Fibroblast of lung (primary cell): ENCODE measurements at places on chromosomes 16 and 17. TPM values are rescaled to one million over a fixed set of nuclear protein-coding genes. Genes with fewer than 3 reads are reported as not detected.

DPEP1 gene
- not detected in 2 replicates for polyA plus RNA-seq

NEURL4 gene
- polyA plus RNA-seq: 6.0 and 8.3 TPM in 2 replicates

DNA sequence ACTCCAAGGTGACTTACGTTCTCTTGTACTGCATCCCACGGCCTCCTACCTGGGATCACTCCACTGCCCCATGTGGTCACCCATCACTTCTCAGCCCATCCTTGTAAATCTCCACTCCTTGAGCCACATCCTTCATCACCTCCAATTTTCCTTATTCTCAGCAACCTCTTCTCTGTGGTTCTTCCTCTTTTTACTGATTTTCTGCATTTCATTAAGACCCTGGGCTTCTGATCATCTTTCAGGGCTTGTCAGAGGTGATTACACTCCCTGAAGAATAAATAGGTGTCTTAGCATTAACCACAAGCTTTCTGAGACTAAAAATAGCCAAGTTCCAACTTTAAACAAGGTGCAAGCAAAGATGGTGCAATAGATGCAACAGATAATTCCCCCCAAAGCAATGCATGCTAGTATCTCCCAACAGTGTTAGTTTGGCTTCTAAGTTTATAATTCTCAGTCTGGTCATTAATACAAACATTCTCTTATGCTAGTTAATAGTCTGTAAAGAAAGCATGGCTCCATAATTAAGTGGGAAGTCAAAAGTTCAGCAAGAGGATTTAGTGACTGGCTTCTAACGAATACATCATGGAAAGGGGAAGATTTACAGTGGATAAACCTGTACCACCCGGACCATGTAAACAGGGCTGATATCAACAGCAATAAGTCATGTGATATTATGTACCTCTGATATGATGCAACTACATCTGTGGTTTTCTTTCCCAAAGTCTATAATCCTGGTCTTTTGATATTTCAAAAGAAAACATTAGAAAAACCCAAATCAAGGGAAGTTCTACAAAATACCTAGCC lies 47.4 kb upstream of the FOXJ1 start:
- DNase-seq: peak; percentile 15

GRCh38 chr17:60652454-60653247 lies 25.0 kb upstream of the BCAS3 start:
- DNase-seq: no peak

DNA sequence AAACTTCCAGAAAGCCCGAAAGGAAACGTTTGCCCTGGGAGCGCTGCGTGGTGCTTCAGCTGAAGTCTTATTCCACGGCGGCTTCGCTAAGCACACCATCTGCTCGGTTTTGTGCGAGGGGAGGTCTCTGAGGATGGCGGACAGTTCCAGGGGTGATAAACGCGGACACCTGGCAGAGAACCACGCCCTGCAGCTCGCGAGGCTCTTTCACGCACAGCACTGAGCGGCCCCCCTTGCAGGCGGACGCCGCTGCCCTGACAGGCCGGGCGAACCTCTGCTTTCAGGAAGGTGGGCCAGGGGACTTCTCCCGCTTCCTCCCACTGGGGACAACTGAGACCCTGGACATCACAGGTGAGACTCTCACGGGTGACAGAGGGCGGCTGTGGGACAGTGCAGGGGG lies 3.7 kb downstream of the MVD start:
- DNase-seq: no peak

- DNase-seq: no peak
Observed at GRCh38 chr16:4525069-4525468, 13.5 kb downstream of the CDIP1 start.

MPV17L gene
- 0.02 and 0.35 TPM in 2 replicates for polyA plus RNA-seq

GUCY2D gene
- not detected in 2 replicates for polyA plus RNA-seq

GRCh38 chr17:82871056-82871775 lies 31.4 kb upstream of the ZNF750 start:
- no peak for DNase-seq

GRIN2C gene
- polyA plus RNA-seq: 0.01 TPM in 2 replicates

TBC1D3E gene
- polyA plus RNA-seq: not detected in 2 replicates

METTL16 gene
- 13.4 and 15.4 TPM in 2 replicates for polyA plus RNA-seq

HASPIN gene
- polyA plus RNA-seq: 1.5 and 4.9 TPM in 2 replicates
